Stimulated activated CD4-positive, alpha-beta T cell treated with anti-CD3 and anti-CD28 coated beads, Interleukin-4, amount 100 ng/mL, for 24 hours (primary cell): ENCODE measurements at places on chromosomes 3 and 15.

DNA sequence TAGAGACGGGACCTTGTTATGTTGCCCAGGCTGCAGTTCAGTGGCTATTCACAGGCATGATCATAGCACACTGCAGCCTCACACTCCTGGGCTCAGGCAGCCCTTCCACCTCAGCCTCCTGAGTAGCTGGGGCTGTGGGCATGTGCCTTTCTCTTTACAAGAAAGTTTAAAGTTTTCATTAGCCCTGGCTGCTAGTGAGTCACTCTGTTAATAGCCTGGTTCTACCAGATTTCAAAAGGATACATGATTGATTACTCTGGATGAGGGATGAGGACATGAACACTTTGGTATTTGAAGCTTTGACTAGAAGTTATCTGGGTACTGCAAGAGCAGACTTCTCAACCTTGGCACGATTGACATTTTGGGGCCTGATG, 95.1 kb downstream of the DHX36 start:
- DNase-seq = no peak

- DNase-seq = peak; percentile 69
These were observed 4.0 kb downstream of the LAMP3 start for GRCh38 chr3:183158551-183159006.

DNA sequence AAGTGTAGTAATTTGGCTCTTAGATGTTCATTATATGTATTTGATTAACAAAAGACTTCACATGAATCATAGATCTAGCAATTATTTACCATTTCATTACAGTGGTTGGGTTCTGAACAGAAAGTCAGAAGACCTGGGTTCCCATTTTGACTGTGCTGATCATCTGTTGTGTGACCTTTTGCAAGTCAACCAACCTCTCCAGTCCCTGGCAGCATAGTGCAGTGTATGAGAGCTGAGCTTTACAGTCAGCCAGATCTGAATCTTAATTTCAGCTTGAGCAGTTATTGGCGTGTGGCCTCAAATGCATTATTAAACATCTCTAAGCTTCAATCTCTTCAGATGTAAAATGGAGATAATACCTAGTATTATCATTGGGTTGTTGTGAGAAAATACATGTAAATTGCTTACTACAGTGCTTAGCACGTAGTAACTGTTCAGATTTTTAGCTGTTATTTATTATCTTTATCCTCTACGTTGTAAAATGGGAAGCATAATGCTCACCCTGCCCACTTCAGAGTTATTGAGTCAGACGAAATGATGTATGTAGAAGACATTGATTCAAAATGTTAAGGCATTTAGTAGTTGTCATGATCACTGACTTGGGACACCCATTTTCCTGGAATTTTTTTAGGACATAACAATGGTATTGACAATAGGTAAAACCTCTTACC, 104.0 kb downstream of the KLHL25 start:
- DNase-seq = peak; percentile 73

DNA sequence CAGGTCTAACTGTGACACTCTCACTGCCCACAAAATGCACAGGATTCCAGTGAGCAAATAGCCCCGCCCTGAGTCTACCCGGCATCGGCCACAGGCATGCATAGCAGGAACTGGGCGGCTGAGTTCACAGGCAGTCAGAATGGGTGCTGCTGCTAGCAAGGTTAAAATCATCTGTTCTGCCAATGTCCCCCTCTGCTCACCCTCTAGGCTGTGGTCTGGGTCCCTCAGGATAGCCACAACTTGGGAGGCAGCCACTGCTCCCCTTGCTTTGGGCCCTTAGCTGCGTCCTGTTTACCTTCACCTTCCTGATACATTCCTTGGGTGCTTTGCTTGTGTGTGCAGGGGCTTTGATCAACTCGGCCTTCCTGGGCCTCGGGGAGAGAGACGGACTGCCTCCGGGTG, 232.9 kb upstream of the RGMA start:
- no peak for DNase-seq

DNA sequence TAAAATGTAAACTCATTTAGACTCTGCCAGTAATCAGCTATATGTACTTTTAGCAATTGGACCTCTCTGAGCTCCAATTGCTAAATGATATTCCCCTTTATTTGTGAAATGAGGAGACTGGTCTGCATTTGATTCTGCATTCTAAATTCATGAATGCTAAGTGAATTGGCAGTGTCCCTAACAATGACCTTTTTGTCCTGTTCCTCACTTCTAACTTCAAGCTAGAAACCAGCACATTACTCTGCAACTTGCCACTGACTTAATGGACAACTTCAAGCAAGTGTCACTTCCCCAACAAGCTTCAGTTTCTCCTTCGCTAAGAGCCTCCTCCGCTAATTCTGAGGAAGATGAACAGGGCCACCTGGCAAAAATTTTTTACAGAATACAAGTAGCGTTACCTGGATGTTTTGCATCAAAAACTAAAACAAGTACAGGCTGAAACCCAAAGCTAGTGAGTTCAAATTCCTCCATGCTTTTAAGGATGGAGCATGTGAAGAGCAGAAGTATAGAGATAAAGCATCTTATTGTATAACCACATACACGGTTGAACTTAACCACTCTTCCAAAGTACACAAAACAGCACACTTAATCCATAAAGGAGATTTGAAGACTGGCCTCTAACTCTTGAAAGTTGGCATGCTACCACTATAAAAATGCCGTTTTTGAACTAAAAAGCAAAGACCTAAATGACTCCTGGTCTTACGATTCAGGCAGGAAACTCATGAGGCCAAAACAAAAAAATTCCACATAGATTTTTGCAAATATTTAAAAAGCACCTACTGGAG, 207.6 kb downstream of the MAGI1 start:
- DNase-seq = no peak

- DNase-seq = no peak
These were observed 2.2 kb downstream of the CADM2 start for GRCh38 chr3:84961011-84961410.

DNA sequence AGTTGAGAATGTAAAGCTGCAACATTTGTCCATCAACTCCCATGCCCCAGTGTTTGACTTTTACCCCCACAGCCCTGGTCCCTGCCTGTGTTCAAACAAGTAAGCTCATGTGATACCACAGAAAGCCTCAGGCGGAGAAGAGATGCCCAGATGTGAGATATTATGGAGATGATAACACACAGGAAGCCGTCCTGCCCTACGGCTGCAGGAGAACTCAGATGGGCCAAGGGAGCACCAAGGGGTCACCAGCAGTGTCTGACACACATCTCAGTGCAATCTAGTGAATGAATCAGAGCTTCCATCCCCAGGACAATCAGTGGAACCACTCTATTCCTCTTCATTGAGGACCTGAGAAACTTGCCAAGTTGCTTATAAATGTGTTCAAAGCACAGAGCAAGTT, 14.0 kb upstream of the SPINK8 start:
- DNase-seq = no peak

- DNase-seq = no peak
These were observed 31.0 kb downstream of the RNU5B-1 start for GRCh38 chr15:65335278-65336055.

DNA sequence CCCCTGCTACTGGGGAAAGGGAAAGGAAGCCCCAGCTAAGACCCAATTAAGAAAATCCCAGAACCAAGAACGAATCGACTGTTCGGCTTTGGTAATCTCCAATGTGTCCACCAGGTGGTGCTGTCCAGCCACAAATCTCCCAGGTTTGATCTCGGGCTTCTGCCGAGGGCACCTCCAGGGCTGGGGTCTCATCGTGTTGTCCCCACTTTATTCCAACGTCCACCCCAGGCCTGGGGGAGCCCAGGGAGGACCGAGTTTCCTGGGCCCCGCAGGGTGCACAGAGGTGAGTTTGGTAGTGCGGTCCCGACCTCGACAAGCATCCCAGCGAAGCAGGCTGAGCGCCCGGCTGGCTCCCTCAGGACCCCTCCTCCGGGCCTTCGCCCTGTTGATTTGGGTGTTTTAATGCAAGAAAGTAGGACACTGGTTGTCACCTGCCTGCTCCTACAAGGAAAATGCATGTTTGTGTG, 185.1 kb downstream of the GOLGA6L6 start:
- peak; percentile 87 for DNase-seq

- no peak for DNase-seq
These were observed 15.9 kb downstream of the MYZAP start for GRCh38 chr15:57607570-57608000.

DNA sequence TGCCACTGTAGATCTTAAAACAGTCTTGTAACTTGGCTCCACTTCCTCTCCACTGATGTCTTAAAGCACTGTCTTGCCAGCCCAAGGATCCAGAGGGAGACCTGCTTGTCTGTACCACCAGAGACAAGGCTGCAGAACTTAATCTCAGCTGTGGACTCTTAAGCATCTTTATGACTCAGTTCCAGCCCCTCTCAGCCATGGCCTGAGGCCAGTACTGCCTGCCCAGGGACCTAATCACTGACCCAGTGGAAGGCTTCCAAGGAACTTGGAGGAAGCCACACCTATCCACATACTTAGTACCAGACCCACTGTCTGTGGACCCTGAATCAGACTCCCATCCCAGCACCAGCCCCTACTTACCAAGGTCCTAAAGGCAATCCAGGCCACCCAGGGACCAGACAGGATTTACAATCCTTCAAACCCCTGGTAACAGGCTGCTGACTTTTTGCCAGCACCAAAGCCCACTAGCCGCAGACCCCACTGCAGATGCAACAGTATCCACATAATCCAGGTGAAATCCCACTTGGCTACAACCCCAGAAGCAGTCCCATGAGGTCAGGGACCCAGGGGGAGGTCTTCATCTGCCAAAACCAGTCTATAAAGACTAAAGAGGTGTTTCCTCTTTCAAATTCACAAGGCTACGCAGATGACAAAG, 41.9 kb upstream of the PRR20G start:
- no peak for DNase-seq

DNA sequence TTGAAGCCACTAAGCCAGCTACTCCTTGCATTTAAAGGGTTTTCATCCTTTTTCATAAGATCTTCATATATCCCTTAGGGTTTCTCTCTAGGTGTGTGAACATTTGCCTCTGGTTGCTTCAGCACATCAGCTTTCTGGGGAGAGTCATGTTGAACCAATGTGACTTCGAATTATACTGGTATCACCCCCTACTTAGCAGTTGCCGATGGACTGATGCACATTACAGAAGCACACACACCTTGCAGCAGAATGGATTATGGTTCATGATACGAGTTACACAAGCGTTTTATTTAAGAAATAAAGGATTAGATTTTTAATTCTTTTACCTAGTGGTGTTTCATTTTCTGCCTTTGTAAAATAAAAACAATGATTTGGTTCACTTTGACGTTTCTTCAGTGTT, 39.6 kb downstream of the FBXO22 start:
- DNase-seq = no peak

DNA sequence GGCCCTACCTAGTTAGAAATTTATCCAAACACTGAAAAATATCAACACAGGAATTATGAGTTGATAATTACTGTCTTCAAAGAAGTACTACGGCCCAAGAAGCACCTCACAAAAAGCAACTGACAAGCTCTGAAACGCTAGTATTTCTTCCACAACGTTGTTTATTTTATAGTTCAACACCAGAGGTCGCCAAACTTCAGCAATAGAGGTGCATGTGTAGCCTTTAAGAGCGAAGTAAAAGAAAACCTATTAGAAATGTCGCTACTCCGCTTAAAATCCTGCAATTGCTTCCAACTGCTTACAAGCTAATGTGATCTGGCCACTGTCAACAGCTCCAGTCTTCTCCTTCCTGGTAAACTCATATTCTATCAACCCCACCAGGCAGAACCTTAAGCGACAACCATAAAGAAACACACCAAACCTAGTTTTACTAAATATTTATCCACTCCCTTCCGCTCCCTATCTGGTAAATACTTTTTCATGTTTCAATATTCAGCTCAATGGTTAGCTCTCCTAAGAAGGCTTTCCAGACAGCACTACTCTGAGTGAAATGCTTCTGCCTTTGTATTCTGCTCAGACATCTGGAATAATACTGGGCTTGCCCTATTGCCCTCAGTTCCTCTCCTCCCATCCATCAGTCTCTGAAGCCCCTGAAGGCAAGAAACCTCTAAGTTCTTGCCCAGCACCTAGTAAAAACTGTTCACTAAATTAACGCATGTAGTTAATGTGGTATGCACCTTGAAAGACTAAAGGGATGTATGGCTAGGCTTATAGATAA, 110.2 kb downstream of the NR1I2 start:
- peak; percentile 55 for DNase-seq

- no peak for DNase-seq
These were observed 18.4 kb upstream of the MITF start for GRCh38 chr3:69720824-69721223.

- no peak for DNase-seq
These were observed 11.2 kb upstream of the CAPN3 start for GRCh38 chr15:42348083-42348482.

GRCh38 chr3:178672275-178672674, 136.0 kb downstream of the KCNMB2 start:
- DNase-seq = no peak
